ENCODE measurements at places on chromosomes 16 and 17.

DNA sequence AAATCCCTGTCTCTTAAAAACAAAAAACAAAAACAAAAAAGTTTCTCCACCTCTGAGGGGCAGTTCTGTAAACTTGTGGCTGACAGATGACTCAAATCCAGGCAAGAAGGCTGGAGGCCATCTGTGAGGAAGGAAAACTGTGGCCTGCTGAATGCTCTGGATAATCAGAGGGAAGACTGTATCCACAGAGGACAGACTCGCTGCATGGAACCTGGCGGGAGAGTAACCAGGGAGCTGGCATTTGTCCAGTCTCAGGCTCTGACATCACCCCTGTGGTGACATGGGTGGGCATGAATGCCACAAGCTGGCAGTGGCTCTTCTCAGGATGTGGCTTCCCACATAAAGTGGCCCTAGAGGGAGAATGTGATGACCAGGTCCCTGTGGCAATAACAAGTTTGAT lies 2.8 kb upstream of the KSR1 start:
- DNase-seq = no peak

DNA sequence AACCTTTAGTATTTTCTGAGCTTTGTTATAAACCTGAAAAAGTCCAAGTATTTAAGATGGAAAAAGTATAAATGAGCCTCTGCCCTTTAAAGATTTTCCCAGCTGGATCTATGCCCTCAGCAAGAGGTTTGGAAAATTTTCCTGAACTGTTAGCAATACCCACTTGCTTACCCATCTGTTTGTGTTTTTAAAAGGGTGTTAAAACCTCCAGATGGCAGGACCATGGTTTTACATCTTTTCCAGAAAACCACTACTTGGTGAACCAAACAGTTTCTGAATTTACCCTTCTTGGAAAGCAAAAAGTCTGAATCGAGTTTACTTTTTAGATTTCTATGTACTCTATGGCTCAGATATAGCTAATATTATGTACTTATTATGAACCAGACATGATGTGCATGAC lies 719 bp downstream of the PMFBP1 start:
- no peak for DNase-seq

DNA sequence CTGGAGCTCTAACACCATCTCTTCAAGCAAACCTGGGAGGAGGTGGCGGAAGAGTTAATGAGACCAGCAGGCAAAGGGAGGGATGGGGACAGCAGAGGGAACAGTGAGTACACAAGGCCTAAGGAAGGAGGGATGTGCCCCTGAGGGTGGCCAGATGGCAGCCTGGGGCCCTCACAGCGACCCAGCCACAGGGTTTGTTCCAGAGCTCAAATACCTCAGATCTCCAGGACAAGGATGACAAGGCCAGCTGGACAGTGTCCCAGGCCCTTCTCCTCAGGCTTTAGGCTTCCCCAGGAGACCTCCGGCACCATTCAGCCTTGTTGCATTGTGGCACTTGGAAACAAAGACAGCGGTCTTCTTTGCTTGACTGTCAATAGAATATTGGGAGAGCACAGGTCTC lies 14.9 kb downstream of the CDIP1 start:
- DNase-seq = no peak

GRCh38 chr17:77654850-77655249 lies 303.7 kb upstream of the TNRC6C start:
- no peak for DNase-seq

GRCh38 chr17:72719206-72719577 lies 373.3 kb downstream of the SLC39A11 start:
- no peak for DNase-seq

GRCh38 chr16:16037970-16038369 lies 88.6 kb downstream of the ABCC1 start:
- DNase-seq = no peak

DNA sequence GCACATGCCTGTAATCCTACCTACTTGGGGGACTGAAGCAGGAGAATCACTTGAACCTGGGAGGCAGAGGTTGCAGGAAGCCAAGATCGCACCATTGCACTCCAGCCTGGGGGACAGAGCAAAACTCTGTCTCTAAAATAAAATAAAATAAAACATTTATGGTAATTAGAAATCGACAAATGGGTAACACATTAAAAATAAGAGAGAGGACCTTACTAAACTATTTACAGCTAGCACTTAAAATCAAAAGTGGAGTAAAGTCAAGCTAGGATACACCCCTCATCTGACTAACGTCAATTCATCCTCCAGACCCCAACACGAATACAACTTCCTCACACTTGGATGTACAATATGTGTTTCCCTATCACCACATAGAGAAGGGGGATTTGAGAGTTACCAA lies 27.8 kb upstream of the RHOT1 start:
- no peak for DNase-seq
